ENCODE measurements at places on chromosomes 6 and 20.

GRCh38 chr6:33633462-33634158 lies 12.5 kb downstream of the ITPR3 start:
- DNase-seq, result no peak

- DNase-seq, result no peak
These were observed 115.4 kb downstream of the OPN5 start for GRCh38 chr6:47897247-47897646.

- DNase-seq, result peak; percentile 59
These were observed 149.7 kb downstream of the MRPL14 start for GRCh38 chr6:43977404-43978111.

DNA sequence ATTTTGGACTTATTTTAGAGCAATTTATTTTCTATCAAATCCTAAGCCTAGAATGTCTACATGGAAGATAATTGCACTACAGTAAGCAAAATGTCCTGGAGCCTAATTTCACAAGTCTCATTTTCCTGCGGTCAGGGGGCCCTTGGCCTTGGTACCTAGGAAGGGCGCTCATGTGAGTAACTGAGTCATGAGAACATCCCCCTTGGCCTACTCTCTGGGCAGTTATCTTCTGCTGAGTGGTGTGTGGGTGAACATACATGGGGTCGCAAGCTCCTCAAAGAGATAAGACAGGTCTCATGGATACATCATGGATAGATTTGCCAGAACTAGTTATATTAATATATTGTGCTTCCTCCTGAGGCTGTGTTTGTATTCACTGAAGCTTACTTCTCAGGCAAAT lies 211.2 kb upstream of the MARCKS start:
- DNase-seq, result no peak

DNA sequence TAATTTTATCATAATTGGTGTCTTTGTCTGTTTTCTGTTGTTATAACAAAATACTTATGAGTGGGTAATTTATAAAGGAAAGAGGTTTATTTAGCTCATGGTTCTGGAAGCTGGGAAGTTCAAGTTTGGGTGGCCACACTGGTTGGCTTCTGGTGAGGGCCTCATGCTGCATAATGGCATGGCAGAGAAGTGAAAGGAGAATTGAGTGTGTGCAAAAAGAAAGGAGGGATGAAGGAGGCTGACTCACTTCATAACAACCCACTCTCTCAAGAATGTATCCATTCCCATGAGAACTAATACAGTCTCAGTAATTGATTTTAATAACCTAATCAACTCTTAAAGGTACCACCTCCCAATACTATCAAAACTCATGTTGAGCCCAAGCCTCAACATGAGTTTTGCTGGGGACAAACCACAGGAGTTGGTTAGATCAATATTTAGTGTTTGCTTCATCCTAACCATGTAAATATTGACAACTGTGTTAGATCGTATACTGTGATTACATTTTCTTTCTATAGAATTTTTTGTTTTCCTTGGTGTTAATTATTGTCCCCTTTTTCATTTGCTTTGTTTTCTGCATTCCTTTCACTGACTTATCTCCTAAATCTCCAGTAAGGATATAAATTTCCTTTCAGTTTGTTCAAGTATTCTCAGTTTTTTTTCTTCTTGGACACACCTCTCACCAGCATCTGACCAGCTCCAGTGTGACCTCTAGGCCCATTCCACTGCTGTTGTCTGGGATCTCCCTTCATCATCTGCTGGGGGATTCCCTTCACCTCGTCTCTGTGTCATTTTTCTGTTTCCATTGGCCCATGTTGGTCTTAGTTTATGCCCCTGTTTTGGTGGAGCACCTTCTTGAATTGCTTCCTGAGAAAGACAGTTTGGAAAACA lies 54.8 kb upstream of the SCGN start:
- DNase-seq, result no peak

GRCh38 chr6:66578362-66578761 lies 871.3 kb upstream of the EYS start:
- DNase-seq, result no peak

- no peak for DNase-seq
These were observed 74.8 kb upstream of the BMP2 start for GRCh38 chr20:6692566-6693173.

All from CMK (cell line).